ENCODE measurements at places on chromosomes 5 and 9.

DNA sequence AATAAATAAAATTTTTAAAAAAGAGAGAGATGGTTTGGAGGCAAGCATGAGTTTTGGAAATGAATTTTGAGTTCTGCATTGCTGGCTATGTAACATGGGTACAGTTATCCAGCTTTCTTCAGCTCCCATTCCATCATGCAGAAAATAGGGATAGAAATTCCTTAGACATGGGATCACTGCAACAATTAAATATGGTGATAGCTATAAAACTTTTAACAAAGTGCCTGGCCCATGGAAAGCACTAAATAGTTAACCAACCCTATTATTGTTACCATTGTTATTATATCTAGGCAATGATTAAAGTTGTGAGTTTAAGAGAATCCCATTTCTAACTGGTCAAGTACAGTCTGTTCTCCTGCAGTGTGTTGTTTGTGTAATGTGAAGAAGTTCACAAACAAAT, 115.4 kb upstream of the GAS1 start:
- no peak for DNase-seq

GRCh38 chr9:136724772-136725171, 12.4 kb downstream of the DIPK1B start:
- no peak for DNase-seq

- no peak for DNase-seq
Measured at GRCh38 chr5:36138900-36139683, 12.6 kb downstream of the LMBRD2 start.

DNA sequence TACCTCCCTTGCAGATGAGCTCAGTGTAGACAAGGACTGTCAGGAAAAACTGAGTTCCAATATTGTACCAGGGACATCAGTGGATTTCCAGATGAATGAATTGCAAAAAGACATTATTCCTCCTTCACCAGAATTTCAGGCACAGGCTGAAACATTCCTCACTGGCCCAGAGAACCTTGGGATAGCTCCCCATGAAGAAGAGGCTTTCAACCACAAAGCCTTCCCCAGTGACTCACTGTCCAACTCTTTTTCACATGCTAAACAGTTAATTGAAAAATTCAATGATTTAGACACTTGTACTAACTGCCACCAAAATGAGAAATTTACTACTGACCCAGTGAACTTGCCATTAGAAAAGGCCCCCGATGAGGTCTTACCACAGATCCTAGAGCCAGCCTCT, 144.5 kb downstream of the UNC13B start:
- DNase-seq, result no peak

DNA sequence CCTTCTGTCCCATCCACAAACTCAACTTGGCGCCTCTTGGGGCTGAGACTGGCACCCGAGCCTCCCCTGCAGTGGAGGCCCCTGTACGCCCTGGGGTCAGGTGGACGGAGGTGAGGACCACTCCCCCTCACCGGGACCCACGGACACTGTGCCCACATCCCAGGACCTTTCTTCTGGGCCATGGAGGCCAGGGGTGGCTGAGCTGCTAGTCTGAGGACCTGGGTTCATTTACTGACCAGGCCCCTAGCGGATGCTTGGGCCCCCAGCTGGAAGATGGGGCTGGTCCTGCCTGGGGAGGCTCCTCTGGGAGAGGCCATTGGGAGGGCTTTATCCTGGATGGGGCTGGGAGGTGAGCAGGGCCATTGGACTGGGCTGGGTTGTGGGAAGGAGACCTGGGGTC, 16.9 kb upstream of the SLC6A19 start:
- no peak for DNase-seq

DNA sequence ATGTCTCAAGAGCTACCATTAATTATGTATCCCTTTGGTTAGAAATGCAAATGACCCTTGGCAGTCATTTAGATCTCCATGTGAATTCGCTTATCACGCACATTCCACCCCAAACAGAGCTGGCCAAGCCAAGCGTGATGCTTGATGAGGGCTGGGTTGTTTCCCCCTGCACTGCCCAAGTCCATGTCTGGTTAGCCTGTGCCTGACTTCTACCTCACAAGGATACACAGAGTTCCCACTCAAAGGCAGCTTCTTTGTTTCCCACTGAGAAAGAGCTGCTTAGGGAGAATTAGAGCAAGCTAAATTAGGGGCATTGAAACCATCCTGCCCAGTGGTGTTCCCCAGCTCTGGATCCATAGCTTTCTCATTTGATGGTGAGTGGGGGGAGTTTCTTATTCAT, 87.2 kb downstream of the FSTL4 start:
- no peak for DNase-seq

DNA sequence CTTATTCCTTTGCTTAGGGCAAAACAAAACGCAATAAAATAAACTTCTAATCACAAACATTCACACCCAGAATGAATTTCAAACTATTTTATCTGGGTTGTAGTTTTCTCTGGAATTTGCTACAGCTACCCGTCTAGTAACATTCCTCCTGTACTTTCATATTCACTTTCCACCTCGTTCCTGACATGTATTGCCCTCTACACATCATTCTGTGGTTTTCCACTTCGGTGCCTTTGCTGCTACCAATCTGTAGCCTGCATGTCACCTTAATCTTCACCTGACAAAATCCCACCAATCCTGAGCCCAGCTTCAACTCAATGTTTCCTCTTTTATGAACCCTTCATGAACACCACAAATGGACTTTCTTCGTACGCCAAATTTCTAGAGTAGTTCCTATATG, 694.1 kb upstream of the C9orf72 start:
- DNase-seq, result no peak

DNA sequence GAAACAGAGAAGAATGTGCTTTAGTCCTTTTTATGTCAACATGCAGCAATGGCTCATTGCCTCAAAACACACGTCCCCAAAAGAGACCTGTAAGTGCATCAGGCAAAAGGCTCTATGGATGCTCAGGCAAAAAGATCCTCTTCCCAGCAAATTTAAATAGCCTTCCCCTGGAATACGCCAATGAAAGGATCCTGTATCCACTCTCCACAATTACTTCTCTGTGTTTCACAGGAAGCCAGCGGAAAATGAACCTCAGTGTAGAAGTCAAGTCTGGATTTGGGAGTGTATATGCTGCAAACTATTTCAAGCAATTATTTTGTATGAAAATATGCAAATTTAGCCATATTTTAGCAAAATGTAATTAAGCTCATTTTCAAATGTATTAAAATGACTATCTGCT, 217.9 kb downstream of the EPB41L4A start:
- no peak for DNase-seq

- DNase-seq, result no peak
Measured at GRCh38 chr5:105392710-105393149, 1830.1 kb upstream of the NUDT12 start.

- no peak for DNase-seq
Measured at GRCh38 chr5:60992871-60993270, 47.9 kb downstream of the NDUFAF2 start.

- DNase-seq, result no peak
Measured at GRCh38 chr9:95516734-95517558, at the start of gene PTCH1. Gene PTCH1, minus strand, starts transcription at chr9:95516971.

- no peak for DNase-seq
Measured at GRCh38 chr5:96743065-96743768, 64.5 kb downstream of the ERAP1 start.

GRCh38 chr5:75993183-75993582, 90.0 kb upstream of the SV2C start:
- no peak for DNase-seq

DNA sequence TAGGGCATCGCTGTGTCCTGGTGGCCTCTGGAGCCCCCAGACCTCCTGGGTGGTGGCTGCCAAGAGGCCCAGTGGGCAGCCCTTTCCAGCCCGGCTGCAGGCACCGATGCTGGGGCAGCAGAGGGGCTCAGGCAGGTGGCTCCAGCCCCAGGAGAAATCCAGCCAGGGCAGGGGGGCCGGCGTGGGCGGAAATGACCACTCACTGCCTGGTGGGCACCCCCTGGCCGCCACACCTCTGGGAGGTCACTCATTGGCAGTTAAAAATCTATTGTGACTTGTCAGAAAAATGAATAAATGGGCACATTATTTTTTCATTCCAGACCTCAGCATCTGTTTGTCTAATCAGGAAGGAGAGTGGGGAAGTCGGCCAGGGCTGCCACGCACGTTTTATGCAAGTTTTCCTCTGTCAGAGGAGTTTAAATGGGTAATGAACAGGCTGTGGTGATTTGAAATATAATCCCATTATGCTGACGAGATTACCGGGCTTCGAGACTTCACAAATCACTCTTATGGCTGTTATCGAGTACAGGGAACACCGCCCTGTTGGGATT, 171.9 kb downstream of the GAPVD1 start:
- no peak for DNase-seq

DNA sequence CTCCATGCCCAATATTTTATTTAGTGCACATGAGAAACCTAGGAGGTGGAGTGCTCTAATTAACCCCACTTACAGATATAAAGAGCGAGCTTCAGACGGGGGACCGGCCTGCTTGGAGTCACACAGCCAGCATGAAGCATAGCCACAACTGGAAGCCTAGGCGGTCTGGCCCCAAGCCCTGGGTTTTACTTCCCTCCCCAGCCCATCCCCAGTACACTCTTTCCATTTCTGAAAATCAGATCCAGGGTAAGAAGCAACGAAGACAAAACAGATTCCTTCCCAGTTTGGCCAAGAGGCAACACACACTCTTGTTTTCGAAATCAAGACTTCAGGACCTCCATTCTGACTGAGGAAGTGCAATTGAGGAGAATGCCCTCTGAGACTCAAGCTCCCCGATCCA, 27.1 kb downstream of the KCNMB1 start:
- DNase-seq, result no peak

GRCh38 chr9:110579034-110579861, at the start of gene SVEP1:
Gene SVEP1, minus strand, starts transcription at chr9:110579741. Its CDS starts 198 bp downstream, at chr9:110579543.
- no peak for DNase-seq

DNA sequence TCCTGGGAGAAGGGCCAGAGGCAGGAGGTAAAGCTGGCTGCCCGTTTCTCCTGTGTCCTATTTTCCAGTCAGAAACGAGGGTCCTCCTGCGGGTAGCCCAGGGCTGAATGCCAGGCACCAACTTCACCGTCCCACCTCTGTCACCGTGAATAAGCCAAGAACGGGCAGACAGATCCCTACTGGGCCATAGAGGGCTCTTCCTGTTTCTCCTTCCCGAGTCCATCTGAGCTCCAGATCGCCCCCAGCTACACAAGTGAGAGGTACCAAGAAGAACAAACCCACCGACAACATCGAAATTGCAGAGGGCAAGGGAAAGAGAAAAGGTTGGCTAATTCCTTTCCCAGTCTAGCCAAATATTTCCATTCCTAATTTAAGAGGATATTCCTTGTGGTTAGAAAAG, 93.7 kb downstream of the SPOCK1 start:
- no peak for DNase-seq

GRCh38 chr5:96001262-96001661, 39.6 kb upstream of the ELL2 start:
- no peak for DNase-seq

DNA sequence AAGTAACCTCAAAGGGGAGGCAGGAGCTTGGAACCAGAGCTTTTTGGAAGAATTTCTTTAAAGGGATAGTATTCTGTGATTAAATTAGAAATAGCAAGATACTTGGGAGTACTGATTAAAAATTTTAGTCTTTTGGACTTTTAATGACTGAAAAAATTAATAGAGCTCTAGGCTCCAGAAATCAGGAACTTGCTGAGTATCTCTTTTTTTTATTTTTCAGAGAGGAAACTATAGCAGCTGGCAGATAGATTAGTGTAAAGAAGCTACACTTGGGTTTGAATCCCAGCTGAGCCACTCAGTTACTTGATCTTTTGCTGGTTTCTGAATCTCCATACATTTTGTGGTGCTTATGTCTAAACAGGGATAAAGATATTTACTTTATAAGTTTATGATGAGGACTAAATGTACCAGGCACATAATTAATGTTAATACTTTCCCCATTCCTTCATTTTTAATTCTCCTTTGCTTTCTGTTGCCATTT, 94.2 kb upstream of the TNC start:
- DNase-seq, result no peak

DNA sequence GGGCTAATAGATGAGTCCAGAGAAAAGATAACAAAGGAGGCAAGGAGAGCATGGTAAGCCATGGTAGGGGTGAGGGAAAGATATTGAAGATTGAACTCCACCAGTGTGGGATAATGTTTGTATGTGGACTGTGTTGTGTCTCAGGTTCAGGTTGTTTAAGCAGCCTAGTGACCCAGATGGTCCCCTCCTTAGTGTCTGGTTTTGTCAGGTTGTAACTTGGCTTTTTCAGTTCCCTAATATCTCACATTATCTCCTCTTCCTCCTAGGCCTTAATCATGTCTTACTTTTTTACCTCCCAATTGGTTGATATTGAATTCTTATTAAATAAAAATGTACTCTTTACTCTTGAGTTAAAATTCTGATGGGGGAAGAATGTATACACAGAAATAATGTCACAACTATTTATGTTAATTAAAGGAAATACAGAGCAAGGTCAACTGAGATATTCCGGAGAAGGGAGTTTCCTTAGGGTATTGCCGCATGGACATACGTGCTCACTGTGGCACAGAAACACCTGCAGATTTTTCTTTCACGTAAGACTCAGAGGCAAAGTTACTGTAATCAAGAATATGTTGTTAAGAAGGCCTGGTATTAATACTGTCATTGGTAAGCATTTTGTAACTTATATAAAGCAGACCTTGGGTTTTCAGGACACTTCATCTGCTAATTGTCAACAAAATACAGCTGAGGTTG, 23.4 kb upstream of the SH3GL2 start:
- no peak for DNase-seq

DNA sequence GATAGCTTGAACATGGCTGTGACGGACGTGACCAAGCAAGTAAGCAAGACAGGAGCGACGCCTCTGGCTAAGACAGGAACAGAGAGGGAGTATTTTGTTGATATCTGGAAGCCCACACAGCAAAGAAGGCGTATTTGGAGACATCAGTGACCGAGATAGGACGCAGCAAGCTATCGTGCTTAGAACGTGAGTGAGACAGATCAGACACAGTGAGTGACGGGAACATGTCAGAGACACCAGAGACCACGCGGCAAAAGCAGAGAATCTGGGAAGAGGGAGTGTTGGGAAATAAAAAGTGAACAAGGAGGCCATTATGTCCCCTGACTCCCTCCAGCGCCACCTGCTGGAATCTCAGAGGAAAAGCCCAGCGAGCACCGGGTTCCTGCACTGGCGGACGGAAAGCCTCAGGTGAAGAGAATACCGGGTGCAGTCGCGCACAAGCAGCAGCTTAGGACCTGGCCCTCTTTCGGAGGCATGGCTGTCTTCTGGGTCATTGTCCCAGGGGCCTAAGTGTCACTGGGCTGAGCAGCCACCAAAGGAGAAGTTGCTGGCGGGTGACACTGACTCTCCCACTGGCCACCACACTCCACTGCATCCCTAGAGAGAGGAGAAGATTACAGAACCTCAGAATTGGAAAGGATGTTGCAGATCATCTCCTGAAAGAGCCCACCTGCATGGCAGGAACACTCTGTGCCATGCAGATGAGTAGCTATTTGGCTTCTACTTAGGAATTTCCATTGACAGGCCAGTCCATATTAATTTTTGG, 99.1 kb downstream of the FBXO38 start:
- DNase-seq, result peak; percentile 3

GRCh38 chr9:100219347-100219746, 120.3 kb downstream of the INVS start:
- DNase-seq, result no peak

DNA sequence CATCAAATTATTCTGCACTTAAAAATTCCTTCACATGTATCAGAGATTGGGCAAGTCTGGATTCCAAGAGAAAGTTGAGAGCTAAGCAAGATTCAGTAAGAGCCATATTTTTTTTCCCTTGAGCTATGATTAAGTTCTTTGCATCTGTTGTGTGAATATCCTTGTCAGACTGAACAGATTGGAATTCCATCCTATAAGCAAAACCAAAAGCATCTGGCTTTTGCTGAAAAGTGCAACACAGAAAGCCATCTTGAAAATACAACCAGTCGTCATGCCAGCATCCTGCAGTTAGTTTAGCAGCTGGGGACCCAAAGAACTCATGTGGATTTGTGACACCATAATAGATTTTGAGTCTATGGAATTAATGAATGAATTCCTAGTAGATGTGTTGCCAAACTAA, 316.9 kb downstream of the MTRR start:
- no peak for DNase-seq
